ENCODE measurements at places on chromosomes 13 and 19.

DNA sequence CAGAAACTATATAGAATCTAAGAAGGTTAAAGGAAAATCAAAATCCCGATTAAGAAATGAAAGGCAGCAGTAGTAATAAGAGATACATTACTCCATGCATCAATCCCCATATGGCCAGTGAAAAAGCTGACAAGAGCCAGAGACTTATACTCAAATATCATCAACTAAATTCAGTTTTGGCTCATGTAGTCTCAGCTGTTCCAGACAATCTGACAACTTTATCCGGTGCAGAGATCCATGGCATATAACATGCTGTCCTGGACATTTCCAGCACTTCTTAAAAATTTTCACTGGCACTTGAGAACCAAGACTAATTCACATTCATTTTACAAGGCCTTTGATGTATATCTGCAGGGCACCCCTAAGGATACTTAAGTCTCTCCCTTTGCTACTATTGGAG is 255.7 kb upstream of the KLHL1 start:
- DNase-seq: no peak

DNA sequence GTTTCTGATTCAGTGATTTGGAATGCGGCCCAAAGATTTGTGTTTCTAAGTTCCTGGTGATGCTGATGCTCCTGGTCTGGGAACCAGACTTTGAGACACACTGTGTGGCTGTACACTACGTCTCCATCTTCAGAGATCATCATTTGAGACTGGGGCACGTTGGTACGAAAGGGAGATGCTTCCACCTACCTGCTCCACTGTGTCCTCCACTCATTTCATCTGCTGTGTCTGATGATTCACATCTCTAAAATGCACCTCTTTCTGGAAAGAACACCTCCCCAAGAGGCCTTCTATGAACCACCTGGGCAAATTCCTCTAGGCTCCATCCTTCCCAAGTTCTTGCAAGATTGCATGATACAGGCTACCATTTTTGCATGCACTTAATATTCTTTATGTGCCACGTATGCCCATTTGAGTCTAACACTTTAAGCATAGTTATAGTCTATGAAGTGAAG is 58.6 kb downstream of the ERCC5 start:
- no peak for DNase-seq

GRCh38 chr13:21748166-21748565 is 77.3 kb downstream of the FGF9 start:
- DNase-seq: no peak

GRCh38 chr19:28543244-28543776 is 669.6 kb downstream of the UQCRFS1 start:
- no peak for DNase-seq

DNA sequence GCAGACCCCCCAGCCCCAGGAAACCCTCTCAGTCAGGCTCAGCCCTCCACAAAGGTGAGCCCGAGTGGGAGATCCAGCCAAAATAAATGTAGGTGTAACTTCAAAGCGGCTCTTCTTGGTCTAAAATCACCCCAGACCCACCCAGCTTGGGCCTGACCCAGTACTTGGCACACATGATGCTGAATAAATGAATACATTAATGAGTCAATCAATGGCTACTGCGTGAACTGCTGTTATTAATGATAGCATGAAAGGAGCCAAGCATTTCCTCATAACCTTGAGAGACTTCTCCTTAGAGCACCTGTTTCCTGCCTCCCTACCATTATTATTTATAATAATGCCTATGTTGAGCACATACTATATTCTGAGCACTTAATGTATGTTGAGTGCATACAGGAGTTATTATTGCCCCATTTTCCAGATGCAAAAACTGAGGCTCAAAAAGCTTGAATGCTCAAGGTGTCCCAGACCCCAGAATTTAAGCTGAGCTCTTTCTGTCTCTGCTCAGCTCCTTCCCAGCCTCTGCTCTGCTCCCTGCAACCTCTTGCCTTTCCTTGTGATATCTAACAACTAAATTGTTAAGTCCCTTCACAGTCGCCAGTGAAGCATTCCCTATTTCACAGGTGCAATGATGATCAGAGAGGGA is 4.3 kb downstream of the NOTCH3 start:
- no peak for DNase-seq

DNA sequence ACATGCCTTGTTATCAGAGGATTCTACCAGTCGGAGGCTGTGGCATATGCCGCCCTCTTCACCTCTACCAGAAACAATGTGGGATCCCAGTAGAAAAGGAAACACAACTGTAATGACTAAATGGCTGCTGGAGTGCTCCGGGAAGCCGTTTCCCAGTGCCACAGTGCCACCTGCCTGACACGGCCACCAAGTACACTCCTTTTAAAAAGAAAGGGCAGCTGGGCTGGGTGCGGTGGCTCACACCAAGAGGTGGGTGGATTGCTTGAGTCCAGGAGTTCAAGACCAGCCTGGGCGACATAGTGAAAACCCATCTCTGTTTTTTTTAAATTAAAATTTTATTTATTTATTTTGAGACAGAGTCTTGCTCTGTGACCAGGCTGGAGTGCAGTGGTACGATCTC is 67.3 kb downstream of the TRPM4 start:
- DNase-seq: no peak

DNA sequence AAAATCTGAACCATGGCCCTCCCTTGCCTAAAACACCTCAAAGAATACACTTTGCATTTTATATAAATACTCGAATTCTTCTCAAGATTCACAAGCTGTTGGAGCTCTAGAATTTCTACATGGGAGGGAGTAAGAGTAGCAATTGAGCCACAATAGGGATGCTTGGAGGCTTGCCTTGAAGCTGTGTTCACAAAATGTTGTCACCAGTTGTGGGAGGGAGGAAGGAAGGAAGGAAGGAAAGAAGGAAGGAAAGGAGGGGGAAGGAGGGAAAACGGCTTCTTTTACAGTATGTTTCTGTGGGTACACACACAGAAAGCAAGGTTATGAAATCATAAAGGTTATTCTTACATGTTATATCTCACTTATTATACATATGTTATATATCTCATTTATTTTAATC is 128.6 kb upstream of the PEG3 start:
- DNase-seq: no peak

- no peak for DNase-seq
These were observed 214.1 kb upstream of the KL start for GRCh38 chr13:32802159-32802558.

DNA sequence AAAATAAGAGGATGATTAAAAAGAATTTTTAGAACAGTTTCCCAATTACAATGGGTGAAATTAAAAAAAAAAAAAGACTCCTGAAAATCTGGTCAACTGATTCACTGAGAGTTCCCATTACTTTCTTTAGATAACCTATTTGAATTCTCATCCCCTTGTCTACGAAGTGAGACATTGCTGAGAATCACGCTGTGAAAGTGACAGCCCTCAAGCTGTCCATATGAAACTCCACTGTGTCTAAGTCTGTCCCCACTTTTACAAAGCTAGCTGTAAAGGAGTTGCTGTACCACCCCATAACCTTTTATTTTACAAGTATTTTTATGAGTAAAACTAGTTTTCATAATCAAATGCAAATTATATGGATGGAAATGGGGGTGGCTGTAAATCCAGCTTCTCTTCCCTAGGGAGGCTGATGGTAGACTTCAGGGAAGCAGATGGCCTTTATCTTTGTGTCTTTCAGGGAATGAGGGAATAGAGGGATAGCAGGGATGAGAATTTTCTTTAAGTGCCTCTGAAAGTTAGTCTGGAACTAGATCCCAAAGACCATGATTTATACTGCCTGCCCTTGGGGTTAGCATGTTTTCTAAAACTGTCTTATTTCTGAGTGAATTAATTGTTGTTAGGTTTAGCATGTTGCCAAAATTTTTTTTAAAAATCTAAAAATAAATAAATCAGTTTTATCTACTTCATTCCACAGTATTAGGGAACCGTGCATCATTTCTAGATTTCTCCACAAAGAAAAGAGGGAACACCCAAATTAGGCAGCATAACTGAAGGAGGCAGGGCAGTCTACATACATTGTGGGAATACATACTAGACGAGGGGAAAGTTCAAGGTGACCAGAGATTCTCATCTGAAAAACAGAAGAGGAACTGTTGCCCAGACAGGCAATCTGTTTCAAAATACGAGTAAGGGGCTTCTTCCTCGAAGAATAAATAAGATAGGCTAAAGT is 1219.1 kb downstream of the UQCRFS1 start:
- DNase-seq: no peak

DNA sequence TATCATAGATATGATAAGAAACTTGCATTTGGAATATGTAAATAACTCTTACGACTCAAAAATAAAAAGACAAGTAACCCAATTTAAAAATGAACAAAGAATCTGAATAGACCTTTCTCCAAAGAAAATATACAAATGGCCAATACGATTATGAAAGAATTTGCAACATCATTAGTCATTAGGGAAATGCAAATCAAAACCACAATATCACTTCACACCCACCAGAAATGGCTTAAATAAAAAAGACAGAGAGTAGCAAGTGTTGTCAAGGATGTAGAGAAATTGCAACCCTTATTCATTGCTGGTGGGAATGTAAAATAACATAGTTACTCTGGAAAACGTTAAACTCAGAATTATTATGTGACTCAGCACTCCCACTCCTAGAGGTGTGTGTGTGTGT is 226.6 kb upstream of the MAB21L1 start:
- DNase-seq: no peak

DNA sequence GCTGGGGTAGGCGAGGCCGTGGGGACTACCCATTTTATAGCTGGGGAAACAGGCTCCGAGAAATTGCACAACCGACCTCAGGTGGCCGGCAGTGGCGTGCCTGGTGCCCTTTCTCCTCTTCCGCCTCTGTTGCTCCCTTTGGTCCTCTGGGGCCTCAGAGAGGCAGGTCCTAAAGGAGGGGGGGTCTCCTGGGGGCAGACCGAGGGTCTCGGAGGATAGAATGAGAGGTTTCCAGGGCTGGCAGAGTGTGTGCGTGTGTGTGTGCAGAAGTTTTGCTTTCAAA is 11.3 kb downstream of the STX10 start:
- no peak for DNase-seq

DNA sequence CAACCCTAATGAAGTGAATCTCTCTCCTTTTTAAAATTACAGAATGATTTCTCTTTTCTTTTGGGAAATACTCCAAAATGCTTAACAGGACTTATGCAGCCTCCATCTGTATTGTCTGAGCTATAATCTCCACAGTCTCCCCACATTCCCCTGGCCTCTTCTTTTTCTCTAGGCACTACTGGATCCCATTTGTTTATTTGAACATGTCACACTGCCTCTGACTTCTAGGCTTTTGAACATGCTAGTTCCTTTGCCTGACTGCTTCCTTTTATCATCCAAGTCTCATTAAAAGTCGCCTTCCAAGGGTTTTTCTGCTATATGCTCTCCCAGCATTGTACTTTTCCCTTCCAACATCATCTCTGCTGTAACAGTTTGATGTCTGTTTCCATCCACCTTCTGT is 548.7 kb downstream of the PCDH9 start:
- DNase-seq: no peak

DNA sequence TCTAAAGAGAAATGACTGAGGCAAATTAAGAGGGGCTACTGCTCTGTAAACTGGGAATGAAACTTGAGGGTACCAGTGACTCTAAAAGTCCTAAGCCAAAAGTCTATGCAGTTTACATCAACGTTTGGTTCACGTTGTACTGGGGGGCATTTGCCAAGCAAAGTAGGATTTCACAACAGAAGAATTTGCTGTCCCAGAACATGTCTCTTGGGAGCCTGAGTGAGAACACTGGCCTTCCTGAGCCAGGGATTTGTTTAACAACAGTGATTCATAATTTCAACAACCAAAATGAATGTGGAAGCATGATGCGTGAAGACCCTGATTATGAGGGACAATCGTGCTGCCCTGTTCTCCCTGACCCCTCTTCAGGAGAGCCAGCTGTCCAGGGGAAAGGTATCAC is 178.0 kb downstream of the OXGR1 start:
- DNase-seq: no peak

DNA sequence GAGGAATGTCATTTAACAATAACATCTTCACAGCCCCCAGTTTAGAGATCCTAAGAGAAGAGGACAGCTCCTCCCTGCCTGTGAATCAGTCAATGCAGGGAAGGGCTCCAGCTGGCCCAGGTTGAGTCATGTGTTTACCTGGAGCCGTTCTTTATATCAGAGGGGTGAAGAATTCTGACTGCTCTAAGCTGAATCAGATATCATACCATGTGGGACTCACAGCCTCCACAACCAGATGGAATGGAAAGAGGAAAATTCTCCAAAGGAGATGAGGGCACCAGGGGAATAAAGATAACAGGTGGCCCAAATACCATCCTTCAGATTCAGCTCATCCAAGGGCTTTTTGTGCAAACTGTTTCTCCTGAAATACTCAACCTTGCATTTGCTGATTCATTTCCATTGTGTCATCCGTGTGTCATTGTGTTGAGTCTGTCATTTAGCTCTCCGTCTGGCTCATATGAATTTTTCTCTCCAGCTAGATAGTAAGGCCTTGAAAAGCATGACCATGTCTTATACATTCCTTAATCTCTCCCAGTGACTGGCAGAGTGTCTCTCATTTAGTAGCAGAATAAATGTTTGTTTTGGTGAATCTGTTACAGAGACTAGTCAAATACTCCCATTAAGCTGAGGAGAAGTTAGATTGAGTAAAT is 217.9 kb downstream of the RFC3 start:
- no peak for DNase-seq

DNA sequence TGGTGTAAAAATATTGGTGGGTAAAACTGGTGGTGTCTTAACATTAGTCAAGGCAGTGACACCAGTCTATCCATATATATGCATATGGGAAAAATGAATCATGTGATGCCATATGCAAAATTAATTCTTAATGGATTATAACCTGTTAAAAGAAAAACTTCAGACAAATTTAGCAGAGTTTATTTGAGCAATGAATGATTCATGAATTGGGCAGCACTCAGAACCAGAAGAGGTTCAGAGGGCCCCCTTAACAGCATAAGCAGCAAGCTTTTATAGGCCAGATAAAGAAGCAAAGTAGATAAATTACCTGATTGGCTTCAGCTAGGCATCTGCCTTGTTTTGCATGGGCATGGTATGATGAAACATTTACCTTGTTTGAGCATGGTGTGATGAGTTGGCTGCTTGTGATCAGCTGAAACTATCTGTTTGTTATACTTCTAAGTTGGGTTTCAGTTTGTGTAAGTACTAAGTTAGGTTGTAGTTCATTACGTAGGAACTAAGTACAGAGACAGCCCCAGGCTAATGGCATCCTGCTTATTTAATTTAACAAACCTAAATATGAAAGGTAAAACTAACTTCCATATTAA is 66.6 kb downstream of the DNAJC15 start:
- no peak for DNase-seq

- DNase-seq: no peak
These were observed 83.2 kb downstream of the CCNA1 start for GRCh38 chr13:36515466-36515865.

DNA sequence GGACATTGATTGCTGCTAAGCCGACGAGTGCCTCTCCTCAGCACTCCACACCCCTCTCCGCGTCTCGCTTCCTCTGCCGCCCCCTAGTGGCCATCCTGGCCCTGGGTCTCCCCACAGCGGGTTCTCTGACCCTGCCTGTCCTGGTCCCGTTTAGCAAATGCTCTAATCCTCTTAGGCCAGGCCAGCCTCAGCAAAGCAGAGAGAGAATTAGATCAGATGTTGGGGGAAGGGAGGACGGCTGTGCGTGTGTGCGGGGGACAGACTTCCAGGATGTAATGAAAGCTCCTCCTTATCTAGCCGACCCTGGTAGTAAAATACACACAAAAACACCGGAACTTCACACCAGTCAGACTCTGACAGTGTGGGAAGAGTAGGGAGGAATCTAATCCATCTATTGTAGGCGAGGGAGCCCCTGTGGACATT is 4.5 kb downstream of the TPRX2 start:
- peak; percentile 77 for DNase-seq

All from effector CD4-positive, alpha-beta T cell (primary cell).